ENCODE measurements at places on chromosomes 5 and 9. TPM values are rescaled to one million over a fixed set of nuclear protein-coding genes. Genes with fewer than 3 reads are reported as not detected.

DNA sequence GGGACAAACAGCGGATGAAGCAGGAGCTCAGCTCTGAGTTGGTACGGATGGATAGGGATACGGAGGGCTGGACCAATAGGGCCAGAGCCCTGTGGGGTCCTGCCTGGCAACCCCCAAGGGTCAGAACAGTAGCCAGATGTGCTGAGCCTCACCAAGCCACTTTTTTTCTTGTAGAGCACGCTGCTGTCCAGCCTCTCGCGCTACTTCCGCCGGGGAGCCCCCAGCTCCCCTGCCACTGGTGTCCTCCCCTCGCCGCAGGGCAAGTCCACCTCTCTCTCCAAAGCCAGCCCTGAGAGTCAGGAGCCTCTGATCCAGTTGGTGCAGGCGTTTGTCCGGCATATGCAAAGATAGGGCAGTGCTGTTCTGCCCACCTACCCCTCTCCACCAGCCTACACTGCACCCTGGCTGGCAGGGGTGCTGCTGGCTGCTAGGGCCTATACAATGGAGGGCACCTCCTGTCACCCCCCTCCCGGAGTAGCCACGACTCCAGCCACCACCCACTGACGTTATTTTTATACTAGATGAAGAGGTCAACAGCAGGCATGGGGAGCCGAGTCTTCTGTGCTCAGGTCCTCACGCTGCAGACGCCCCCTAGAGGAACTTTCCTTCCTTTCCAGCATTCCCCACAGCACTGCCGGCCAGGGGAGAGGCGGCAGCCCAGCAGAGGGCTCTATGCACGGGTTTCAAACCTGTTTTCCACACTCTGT lies 21.6 kb downstream of the SH3GLB2 start:
- peak; percentile 66 for DNase-seq

- no peak for DNase-seq
Measured at GRCh38 chr5:150184006-150184405, 5.9 kb upstream of the SLC6A7 start.

- no peak for DNase-seq
Measured at GRCh38 chr5:150203832-150204589, 14.1 kb downstream of the SLC6A7 start.

- DNase-seq = peak; percentile 80
Measured at GRCh38 chr5:134874831-134875655, 872 bp downstream of the TXNDC15 start.

GRCh38 chr5:161548487-161549094 lies 2.1 kb upstream of the GABRB2 start:
- no peak for DNase-seq

DNA sequence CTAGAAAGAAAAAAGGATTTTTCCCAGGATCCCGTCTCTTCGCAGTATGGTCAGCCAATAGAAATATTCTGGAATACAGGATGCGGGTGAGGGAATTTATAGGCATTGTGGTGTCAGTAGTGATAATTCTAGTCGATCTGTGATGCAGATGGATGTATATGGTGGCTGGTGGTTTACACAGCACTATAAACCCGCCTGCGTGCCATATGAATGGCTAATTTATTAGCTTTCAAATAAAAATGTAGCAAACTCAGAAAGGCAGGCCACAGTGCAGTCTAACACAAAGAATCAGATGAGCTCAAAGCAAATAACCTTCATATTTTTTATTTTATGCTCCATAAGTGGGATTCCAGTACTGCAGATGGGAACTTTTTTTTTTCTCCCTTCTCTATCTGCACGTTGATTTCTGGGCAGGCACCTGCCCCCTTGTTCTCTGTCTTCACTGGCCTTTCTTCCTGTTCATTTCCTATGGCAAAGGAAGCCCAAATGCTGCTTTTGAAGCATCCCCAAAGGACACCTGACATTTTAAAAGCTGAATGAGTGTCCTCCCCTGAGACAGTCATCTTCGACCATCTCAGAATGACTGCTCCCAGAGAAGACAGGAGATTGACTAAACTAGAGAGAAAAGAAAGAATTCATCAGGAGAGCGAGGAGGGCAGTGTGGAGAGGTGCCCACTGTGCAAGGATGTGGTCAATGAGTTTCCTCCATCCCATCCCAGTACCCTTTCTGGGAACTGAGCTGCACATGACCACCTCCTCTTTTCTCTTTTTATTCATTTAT lies 52.1 kb downstream of the SEMA6A start:
- DNase-seq = no peak

DNA sequence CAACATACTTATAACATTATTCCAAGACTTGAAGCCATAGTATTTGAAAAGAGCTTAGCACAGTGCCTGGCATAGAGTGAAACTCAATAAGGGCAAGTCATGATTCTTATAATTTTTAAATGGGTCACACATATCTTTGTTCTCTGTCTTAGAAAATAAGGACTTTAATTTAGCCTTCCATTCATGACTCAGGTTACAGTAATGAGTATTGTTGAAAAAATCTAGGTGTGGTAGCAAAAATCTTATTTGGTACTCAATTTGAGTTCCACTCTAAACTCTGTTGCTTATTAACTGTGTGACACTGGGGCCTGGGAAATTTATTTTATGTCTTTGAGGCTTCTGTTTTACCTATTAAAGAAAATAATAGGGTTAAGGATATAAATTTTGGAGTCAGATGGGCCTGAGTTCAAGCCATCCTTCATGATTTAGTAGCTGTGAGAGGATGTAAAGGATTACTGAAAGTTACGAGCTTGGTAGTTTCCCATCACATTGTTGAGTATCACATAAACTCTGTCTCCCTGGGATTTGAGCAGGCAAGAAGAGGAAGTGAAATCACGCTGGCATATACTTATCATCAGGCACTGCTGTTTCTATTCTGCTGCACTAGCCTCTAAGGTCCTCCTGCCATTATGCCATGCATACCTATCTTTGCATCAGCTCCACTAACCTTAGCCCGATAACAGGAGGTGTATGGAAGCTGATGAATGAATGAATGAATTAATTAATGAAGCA lies 1.5 kb downstream of the SPINK9 start:
- no peak for DNase-seq

- no peak for DNase-seq
Measured at GRCh38 chr9:116247791-116248374, 94.3 kb downstream of the PAPPA start.

GRCh38 chr9:131324736-131325679 lies 35.5 kb downstream of the PLPP7 start:
- no peak for DNase-seq

GRCh38 chr5:57176350-57176857 lies 2.5 kb downstream of the GPBP1 start:
- peak; percentile 56 for DNase-seq

DNA sequence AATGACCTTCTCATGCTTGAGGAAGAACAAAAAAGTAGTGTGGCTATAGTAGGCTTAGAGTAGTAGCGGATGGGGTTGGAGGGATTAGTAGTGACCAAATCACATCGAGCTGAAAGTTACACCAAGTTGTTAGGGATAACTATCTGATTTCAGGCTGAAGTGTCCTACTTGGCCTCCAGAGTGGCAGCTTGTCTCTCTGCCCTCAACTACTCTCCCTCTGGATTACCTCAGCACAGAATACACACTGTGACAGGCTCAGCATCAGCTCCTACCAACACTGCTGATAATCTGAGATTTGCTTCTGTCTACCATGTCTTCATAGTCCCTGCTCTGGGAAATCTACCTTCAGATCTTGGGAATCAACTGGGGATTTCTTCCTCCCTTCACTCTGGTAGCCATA lies 714.6 kb upstream of the GRAMD2B start:
- DNase-seq = no peak

GRCh38 chr5:167244583-167244982 lies 1046.9 kb upstream of the WWC1 start:
- DNase-seq = no peak

- DNase-seq = no peak
Measured at GRCh38 chr5:81606150-81606549, 144.7 kb downstream of the SSBP2 start.

DNA sequence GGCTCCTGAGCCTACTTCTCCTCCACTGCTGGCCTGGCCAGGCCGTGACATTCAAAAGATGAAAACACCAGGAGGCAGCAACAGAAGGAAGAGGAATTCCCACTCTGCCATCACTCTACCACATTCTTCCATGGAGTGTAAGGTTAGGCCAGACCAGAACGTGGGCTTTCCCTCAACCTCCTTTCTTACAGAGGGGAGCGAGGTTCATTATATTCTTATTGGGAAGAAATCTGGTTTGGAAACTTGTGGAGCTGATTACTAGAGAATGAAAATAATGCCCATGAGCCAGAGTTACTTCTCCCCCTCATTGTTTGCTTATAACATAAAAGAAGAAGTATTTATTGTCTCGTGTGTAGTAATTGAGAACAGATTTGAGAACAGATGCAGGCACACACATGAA lies 136.3 kb upstream of the BASP1 start:
- peak; percentile 6 for DNase-seq

DNA sequence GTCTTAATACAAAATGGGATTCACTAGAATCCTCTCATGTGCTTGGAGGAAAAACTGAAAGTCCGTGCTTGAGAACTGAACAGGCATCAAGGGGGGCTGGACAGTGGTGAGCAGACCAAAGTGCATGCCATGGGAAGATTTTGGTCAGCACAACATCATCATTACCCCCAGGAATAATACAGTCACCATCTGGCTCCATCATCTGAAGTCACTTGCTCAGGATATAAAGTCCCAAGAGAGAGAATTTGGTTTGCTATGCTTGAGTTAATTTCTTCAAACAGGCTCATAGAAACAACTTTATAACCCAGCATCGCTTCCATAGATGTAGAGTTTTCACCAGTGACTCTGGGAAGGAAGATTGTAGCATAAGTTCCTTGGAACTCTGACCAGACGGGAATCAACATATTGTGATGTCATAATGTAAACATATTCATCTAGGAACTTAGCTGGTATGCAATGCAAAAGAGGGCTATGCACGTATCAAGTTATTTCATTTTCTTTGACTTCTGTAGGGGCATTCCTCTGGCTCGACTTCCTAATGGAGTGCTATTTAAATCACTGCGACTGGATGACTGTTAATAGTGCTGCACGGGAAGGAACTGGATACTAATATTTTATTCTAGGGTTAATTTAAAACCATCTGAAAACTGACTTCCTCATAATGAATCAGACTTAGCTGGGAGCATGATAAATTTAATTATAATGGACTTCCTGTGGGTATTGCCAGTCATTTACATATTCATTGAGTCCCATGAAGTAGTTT lies 145.2 kb downstream of the MTRR start:
- no peak for DNase-seq

- no peak for DNase-seq
Measured at GRCh38 chr5:66867618-66868322, 271.6 kb downstream of the MAST4 start.

DNA sequence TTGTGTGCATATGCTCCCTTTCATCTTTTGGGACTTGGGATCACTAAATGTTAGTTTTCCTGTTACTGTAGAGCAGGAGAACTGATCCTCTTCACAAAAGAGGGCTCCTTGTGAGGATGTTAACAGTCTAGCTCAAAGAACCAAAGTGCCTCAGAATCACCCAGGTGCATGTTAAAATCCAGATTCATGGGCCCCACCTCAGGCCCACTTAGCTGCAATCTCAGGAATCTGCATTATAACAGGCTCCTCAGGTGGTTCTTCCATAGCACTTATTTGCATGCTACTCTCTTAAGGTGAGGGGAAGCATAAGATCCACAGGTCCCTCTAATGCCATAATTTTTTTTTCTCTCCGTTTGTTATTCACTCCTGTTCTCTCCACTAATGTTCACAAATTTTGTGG lies 14.8 kb upstream of the MEF2C start:
- no peak for DNase-seq

DNA sequence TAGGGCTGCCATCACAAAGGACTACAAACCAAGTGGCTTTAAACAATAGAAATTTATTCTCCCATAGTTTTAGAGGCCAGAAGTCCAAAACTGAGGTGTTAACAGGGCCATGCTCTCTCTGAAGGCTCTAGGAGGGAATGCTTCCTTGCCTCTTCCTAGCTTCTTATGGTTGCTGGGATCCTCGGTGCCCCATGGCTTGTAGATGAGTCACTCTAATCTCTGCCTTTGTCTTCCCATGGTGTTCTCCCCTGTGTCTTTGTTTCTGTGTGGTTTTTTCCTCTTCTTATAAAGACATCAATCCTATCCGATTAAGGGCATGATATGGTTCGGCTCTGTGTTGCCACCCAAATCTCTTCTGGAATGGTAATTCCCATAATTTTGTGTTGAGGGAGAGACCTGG lies 178.8 kb upstream of the NREP start:
- no peak for DNase-seq

GRCh38 chr5:93039888-93040287 lies 541.1 kb downstream of the NR2F1-AS1 start:
- no peak for DNase-seq

- DNase-seq = no peak
Measured at GRCh38 chr5:8634219-8634618, 765.3 kb downstream of the MTRR start.

- no peak for DNase-seq
Measured at GRCh38 chr5:173760461-173761177, 127.5 kb upstream of the CPEB4 start.

DNA sequence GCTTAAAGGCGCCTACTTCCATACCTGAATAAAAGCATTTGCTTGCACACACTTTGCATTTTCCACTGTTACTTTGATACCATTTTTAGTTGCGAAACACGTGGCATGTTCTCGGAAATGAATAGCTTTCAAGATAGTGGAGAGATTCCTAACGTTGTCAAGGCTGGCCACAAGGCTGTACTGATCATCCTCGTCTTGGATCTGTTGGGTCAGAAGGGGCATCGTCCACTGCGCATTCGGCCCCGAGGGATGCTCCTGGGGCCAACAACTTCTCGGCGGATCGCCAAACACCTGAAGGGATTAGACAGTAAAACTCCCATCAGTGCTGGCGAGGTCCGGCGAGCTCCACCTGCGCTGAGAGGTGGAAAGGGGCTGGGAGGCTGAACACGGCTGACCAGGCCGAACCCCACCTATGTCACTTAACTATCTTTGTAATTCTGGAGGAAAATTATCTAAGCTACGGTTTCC lies 599 bp downstream of the RAD1 start:
- DNase-seq = peak; percentile 17

GRCh38 chr5:2170761-2171160 lies 288.0 kb upstream of the IRX4 start:
- no peak for DNase-seq

DNA sequence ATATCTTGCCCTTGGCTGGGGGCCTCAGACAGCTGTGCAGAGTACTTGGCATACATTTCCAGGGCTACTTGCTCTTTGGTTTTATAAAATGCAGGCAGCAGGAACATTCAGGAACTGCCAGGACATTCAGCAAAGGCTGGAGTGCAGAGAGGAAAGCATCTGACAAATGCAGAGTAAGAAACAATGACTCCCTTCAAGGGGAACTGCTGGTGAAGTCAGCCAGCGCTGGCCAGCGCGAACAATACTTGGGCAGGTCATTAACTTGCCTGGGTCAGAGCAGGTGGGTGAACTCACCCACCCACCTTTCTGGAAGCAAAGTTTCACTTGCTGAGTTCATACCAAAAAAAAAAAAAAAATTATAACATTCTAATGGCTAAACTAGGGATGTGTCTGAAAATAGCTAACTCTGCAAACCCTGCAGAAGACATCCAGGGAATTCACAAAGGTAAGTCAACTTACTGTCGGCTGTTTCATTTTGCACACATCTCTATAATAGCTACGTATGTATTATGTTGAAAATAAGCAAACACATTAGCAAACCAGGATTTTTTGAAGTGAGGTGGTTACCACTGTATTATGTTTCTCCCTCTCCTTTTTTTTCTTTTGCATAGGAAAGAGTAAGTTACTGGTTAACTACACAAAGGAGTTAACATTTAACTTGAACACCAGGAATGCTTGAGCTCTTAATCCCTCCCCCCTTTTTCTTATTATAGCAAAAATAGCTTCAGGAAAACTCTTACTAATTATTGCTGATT lies 152.2 kb downstream of the GLIS3 start:
- DNase-seq = no peak

ZNF618 gene
- 13.6 TPM for total RNA-seq

TUT7 gene
- total RNA-seq = 23.2 TPM

PNPLA7 gene
- 1.1 TPM for total RNA-seq

SLC6A3 gene
- not detected for total RNA-seq

KCNT1 gene
- total RNA-seq = not detected

Measured in HFFc6 (cell line).